Head of caudate nucleus (tissue), 42 donors: ENCODE measurements at places on chromosomes 7 and 10.

DNA sequence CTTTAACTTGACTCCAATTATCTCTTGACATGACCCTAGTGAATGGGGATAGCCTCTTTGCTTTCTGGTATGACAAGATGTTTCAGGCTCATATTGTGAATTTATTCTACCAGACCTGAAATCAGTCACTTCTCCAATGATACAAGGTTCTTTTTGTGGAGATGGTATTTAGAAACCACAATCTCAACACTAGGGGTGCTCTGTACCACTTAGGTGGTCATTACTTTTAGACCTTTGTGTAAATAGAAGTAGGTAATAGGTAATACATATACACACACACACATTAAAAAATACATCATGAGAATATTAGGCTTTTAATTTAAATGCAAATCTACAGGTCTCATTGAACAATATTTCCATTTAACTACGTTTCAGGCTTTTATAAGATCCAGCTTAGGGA, 199.0 kb upstream of the RHOBTB1 start:
- DNase-seq = no peak

DNA sequence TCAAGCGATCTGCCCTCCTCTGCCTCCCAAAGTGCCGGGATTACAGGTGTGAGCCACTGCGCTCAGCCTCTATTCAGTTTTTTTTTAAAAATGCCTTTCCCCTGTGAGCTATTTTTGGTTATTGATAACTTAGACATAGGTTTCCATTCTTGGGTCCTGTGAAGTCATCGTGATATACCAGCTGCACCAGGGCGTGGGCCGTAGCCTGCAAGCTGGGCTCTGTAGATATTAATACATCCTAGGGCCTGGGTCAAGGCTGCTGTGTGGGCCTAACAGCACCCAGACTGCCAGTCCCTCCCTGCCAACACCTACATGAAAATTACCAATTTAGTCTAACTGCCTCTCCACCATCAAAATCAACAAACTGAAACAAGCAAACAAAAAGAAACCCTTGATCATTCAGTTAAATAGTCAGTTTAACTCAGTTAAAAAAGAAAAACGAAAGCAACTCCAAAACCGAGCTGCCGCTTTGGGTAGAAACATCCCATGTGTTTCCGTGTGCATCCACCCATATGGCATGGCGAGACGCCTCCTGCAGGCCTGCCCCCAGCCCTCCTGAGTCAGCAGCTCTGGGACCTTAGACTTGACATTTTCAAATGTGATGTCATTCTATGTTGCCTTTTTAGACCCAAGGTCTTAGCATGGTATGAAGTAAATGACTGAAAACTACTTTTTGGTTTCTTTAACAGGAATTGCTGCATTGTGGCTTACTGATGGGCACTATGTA, 330.2 kb downstream of the GLRX3 start:
- DNase-seq = peak; percentile 30

GRCh38 chr7:41466760-41467384, 236.0 kb downstream of the INHBA start:
- no peak for DNase-seq

- DNase-seq = peak; percentile 60
Observed at GRCh38 chr10:124087672-124088634, 5.4 kb downstream of the CHST15 start.

DNA sequence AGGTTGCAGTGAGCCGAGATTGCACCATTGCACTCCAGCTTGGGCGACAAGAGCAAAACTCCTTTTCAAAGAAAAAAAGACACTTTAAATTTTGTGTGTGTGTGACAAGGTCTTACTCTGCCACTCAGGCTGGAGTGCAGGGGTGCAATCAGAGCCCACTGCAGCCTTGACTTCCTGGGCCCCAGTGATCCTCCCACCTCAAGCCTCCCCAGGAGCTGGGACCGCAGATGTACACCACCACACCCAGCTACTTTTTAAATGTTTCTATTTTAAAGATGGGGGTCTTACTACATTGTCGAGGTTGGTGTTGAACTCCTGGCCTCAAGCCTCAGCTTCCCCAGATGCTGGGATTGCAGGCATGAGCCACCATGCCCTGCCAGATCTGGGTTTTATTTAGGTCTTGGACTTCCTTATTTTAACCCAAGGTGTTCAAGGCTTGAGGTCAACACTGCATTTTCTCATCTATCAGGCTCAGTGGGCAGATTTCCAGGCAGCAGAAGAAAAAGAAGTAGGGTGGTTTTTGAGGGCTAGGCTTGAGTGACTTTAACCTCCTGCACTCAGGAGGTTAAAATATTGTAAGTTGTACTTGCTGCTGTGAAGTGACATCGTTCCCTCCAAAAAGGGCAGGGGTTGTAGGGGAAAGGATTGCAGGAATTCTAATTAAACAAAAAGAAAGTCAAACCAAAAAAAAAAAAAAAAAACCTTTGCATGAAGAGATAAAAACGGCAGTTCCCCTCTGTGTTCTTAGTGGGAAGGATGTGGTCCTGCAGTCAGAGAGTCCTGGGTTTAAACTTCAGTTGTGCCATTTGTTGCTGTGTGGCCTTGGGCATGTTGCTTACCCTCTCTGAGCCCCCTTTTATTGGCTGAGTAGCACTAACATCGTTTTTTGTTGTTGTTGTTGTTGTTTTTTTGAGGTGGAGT, 71.5 kb downstream of the CARD11 start:
- no peak for DNase-seq

GRCh38 chr7:119232091-119232490, 1007.6 kb downstream of the ANKRD7 start:
- no peak for DNase-seq

GRCh38 chr7:77910124-77910523, 111.6 kb downstream of the PHTF2 start:
- DNase-seq = peak; percentile 8

- DNase-seq = peak; percentile 68
Observed at GRCh38 chr10:97888641-97889262, 39.1 kb downstream of the GOLGA7B start.

DNA sequence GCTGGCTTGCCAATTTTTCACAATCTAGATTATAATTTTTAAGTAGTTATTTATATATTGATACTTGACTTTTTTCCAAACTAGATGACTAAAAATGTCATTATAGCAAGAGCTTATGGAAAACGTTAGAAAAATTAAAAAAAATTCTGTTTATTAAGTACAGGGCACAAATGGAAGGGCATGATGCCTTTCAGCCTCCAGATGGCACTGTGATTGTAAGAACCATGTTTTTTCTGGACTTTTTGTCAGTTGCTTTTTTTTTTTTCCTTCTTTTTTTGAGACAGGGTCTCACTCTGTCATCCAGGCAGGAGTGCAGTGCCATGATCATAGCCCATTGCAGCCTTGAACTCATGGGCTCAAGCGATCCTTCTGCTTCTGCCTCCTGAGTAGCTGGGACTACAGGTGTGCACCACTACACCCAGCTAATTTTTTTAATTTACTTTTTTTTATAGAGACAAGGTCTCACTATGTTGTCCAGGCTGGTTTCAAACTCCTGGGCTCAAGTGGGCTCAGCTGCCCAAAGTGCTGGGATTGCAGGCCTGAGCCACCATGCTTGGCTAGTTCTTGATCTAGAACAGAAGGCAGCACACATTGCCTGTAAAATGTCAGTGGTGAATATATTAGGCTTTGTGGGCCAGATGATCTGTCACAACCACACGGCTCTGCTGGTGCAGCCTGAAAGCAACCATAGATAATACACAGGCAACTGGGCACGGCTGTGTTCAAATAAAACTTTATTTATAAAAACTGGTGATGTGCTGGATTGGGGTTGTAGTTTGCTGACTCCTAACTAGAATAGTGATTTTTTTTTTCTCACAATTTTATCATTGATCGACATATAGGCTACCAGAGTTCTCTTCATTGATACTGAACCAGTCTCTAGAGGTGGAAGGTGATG, 27.4 kb downstream of the UCMA start:
- peak; percentile 5 for DNase-seq

GRCh38 chr7:51016546-51016945, 233.8 kb upstream of the GRB10 start:
- DNase-seq = no peak

DNA sequence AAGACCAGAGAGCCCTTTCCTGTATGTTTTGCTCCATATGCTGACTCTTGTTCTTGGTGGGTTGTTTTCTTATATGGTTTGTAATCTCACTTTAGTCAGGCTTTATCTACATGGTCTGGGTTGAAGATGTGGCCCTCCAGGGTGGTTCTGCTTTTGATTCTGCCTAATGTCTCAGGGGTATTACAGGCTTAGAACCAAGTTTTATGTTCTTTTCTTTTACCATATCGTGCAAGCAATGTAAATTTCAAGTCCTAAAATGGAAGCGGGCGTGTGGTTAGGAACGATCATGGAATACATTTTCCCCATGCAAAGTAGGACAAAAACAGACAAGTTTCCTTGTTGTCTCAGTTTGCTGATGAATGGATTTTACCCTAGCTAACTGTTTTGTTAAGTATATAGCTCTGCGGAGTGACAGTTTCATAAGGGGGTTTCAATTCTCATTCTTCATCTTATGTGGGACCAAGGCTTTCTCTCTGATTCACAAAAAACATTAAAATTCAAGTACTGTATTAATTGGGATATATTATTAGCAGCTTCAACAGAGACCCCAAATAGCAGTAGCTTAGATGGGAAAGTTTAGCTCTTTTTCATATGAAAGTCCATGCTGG, 58.7 kb downstream of the MTURN start:
- no peak for DNase-seq

DNA sequence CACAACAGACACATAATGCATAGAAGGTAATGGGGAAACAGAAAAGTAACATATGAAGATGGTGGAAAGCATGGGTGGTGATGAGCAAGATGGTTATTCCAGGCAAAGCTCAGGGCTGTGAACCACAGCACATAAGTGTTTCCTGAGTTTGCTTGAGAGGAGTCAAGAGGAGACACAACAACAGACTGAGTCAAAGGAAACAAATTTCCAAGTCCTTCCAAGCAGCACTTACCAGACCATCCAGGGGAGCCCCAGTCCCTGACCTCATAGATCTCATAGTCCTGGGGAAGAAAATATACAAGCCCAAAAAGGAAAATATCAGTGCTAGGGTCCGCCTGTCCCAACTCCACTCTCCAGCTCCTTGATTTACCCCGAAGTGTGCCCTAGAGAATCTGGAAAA, 216.6 kb upstream of the FZD1 start:
- DNase-seq = no peak

DNA sequence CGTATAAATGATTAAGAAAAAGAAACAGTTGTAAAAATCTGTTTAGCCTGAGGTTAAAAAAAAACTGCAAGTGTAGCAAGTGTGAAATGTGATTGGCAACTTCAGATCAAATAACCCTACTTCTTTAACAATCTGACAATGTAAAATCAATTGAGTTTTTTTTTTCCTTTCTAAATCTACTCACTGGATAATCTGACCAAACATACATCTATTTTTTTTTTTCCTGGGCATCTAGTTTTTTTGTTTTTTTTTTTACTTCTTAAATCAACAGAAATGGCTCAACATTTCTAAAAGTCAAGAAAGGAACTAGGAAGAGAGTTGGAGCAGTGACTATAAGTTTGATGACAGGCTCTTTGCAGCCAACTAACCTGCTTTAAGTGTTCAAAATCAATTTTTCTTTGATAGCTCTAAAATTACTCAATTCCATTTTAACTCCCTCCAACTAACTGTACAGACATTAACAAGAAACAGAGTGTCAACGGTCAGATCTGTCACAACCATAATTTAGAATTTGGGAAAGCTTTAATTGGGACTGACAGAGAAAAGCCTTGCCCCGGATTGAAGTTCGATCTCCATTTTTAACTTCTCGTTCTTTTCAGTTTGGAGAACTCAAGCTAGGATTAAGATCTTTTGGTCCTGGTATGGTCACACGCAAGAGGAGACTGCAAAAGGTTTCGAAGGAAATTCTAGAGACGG, 1.2 kb downstream of the ARL3 start:
- DNase-seq = no peak

GRCh38 chr7:72453471-72453870, 41.3 kb upstream of the CALN1 start:
- DNase-seq = no peak

- no peak for DNase-seq
Observed at GRCh38 chr7:89223900-89224395, 428.4 kb upstream of the TEX47 start.

DNA sequence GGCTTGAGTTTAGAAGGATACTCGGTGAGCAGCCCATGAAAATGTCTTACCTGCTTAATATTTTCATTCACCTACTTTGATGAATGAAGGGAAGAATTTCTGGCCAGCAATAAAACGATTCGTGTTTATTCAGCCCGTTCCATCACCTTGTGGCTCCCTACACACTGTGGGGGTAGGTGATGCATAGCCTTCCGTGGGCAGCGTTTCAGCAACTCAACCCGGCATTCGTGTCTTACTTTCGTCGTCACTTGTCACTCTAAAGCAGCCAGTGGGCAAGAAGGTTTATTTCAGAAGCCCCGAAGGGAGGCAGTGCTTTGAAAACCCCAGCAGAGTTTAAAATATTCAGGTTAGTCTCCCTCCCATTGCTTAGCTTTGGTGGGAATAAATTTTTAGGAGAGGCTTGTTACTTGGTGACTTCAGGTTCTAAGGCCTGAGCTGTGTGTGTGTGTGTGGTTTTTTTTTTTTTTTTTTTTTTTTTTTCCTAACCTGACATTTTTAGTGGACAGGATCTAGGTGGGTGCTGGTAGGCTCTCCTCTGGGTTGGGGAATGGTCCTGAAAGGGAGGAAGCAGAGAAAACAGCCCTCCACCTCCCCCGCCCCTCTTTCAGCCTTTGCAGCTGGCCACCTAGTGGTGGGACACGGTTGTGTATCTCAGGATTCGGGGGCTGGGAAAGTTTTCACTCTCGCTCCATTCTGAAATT, 1.8 kb downstream of the GRK5 start:
- DNase-seq = peak; percentile 84

DNA sequence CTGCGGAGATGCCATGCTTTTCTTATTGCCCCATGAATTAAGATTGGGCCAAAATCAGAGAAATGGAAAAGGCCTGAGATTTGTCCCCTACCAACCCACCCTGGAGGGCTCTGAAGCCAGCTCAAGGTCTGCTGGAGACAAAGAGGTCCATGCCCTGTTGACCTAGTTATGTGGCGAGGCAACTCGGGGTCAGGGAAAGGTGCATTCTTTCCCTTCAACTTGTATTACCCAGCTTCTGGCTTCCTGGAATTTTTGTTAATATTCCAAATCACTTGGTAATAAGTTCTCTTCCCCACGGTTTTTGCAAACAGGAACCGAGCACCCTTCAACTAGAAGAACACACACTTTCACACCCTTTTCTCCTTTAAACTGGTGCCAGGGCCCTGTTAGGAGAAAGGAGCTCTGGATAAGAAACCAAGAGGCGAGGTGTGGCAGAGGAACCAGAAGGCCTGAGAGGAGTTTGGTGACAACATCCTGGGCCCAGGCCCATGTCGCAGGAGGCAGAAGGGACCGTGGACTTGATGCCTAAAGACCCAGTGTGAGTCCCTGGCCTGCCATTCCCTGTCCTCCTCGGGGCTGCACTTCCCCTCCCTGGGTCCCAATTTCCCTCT, 12.5 kb upstream of the SFRP5 start:
- DNase-seq = no peak

GRCh38 chr7:3641582-3641981, 340.5 kb downstream of the SDK1 start:
- DNase-seq = no peak

DNA sequence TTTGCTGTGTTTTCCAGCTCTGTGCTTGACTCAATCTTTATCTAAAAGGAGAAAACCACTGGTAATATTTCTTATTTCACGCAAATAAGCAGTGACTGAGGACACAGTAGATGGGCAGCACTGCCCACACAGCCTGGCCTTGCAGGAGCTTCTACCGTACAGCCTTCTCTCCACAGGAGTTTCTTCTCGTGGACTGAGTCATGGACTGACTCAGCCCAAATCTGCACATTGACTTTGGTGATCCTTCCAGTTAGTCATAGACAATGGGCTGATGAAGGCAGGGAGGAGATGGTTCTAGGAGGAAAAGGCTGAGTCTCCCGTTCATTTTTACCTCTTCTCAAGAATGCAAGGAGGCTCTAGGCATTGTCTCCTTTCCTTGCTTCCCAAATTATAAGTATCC, 200.7 kb downstream of the RAPGEF5 start:
- DNase-seq = no peak

GRCh38 chr7:95693551-95694333, 78.6 kb upstream of the DYNC1I1 start:
- DNase-seq = no peak
